ENCODE measurements at places on chromosomes 13 and 19.

DNA sequence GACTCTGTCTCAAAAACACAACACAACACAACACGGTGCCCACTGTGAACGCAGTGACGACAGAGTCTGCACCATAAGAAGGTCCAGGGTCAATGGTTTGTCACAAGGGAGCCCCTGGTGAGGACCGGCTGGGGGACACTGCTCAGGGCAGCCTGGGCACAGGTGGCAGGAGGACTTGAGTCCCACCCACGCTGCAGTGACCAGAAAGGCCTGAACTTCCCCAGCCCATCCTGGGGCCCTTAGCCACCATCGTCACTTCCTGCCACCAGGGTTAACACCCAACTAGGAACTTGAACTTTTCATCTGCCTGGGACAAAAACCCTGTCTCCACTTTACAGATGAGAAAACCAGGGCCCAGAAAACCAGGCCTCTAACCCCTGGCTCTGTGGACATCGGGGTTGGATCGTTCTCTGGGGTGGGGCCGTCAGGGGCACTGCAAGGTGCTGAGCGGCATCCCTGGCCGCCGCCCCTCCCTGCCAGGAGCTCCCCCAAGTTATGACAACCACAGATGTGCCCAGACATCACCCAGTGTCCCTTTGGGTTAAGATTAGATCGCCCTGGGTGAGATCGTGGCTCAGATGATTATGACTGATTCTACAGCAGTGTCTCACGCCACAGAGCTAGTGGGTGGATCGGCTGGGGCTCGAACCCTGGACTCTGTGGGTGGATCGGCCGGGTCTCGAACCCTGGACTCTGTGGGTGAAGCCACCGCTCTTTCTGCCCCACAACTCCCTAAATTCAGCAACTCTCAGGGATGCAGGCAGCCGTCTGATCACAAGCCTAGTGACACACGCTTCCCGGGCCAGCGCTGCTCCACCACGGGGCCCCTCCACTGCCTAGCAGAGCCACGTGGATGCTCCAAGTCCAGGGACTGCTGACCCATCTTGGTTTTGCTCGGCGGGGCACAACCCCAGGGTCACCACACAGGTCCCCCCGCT, 14.0 kb downstream of the MOB3A start:
- DNase-seq, result no peak

DNA sequence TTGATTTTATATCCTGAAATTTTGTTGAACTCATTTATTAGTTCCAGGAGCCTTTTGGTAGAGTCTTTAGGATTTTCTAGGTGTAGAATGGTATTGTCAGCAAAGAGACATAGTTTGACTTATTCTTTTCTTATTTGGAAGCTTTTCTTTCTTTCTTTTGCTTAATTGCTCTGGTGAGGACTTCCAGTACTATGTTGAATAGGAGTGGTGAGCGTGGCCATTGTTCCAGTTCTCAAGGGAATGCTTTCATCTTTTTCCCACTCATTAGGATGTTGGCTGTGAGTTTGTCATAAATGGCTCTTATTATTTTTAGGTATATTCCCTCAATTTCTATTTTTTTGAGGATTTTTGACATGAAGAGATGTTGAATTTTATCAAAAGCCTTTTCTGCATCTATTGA, 182.2 kb upstream of the SPRY2 start:
- no peak for DNase-seq

DNA sequence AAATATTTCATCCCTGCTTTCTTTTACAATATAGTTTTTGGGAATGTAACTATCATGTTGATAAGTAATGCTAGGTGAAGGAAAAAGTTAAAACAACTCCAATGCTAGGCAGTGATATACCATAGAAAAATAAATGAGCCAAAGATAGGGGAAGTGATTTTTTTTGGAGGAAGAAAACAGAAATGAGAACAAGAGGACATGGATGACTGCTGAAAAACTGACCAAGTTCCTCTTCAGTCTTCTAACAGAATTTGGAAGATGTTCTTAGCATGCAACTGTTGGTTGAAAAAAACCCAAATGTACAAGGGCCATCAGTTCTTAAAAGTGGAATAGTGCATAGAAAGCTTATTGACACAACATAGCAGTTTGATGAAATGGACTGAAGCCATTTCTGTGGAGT, 262.5 kb upstream of the STARD13 start:
- no peak for DNase-seq

DNA sequence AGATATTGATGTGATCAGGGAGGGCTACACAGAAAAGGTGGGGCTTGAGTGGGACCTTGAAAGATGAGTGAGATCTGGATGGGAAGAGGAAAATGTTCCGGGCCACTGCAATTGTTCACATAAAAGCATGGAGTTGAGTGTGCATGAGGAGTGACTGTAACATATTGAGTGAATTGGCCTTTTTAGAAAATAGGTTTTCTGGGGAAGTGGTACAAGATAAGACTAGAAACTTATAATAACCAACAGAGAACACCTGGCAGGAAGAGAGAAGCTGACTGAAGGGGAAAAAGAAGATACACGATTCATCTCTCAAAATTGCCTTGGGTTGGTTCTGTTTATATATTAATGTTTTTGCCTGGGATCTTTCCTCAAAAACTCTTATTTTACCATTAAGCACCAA, 32.2 kb downstream of the SLC10A2 start:
- DNase-seq, result no peak

GRCh38 chr19:33813391-33814101, 16.9 kb downstream of the KCTD15 start:
- DNase-seq, result no peak

GRCh38 chr19:30116530-30116929, 174.5 kb downstream of the URI1 start:
- no peak for DNase-seq

DNA sequence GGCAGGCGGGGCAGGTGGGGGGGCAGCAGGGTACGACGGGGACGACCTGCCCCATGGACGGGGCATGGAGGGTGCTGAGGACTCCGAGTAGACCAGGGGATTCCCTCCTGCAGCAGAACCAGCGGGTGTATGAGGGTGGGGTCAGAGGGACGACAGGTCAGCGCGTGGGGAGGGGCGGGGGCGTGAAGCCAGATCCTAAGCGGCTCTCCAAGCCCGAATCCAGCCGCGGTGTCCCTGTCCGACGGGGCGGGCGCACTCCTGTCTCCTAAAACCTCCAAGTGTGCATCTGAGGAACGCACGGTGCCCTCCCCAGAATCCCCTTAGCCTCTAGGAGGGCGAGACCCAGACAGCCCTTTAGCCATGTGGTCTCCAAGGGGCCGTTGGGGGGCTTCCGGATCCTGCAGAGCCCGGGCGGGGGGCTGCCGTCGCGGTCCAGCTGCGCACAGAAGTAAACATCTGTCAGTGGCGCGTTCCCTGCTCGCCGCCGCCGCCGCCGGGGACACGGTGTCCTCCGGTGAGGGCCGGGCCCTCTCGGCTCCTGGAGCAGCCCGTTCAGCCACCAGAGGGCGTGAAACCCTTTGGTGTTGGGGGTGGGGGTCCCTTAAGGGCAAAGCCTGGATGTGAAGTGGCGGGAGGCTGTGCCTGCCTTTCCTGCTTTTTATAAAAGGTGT, 730 bp downstream of the NRTN start:
- no peak for DNase-seq

DNA sequence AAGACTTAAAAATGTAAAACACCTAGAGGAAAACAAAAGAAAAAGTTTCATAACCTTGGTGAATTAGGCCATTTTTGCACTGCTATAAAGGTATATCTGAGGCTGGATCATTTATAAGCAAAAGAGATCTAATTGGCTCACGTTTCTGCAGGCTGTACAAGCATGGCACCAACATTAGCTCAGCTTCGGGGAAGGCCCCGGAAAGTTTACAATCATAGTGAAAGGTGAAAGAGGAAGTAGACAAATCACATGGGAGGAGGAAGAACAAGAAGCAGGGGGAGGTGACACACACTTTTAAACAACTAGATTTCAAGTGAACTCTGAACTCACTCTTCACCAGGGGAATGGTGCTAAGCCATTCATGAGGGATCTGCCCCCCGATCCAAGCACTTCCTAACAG, 1358.5 kb upstream of the PCDH9 start:
- no peak for DNase-seq

GRCh38 chr13:114225610-114226009, 9.1 kb upstream of the CDC16 start:
- no peak for DNase-seq

DNA sequence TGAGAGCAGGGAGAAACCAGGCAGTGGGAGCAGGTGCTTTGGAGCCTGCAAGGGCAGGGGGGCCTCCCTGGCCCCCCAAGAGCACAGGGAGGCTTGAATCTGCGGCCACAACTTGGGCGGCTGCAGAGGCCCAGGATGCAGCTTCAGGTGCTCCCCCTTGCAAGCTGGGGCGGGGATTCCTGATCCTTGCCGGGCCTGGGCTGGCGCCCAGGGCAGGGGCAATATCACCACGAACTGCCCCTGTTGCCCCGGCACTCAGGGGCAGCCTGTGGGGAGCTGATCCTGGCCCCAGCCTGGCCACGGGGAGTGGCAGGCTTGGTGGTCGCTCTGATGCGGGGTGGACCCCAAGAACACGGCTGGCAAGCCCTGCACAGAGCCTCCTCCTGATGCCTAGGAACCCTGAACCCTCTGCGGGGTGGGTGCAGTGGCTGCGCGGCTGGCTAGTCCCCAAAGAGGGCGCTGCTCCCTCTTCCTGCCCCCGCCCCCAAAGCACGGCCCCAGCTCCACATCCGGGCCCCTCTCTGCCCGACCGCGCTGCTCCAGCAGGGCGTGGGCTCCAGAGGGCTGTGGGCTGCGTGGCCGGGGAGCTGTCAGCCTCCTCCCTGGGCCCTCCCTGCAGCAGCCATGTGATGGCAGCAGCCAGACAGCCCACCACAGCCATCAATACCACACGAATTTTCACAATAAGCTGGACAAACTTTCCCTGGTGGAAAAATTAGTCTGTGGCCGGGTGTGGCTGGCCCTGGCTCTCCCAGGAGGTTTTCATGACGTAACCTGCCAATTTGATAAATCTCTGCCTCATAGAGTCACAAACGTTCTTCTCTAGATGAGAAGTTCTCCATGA, 21.0 kb downstream of the TNFSF9 start:
- DNase-seq, result no peak

GRCh38 chr13:59666504-59666903, 497.2 kb downstream of the DIAPH3 start:
- DNase-seq, result no peak

DNA sequence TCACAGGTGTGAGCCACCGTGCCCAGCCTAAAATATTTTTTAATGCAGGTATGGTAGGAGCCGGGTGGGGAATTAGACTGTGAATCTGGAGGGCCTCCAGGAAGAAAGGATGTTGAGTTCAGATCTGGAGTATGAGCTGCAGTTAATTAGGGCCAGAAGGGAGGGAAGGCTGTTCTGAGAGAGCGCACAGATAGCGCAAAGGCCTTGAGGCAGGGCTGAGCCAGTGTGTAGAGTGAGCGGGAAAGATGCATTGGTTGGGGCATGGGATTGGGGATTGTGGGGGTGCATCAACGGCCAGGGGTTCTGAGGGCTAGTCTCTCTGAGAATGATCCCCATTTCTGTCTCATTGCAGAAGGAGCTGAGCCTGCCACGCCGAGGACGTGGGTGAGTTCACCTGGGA, 9.7 kb downstream of the MAST3 start:
- no peak for DNase-seq

DNA sequence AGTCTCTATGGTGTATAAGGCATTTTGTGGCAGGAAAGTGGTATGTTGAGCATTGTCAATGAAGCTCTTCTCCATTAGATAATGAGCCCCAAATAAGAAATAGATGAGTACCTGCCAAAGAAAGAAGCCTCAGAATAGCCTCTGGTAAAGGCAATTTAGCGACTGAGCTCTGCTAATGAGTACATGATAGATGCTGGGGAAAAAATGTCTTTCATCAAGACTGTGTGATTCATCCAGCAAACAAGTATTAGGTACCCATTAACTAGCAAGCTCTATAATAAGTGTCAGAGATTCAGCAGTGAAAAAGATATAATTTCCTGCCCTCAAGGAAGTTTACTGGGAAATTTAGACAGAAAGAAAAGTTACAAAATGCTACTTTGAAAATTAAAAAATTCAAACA, 294.6 kb downstream of the ITGBL1 start:
- no peak for DNase-seq

GRCh38 chr19:5356428-5356827, 15.8 kb upstream of the PTPRS start:
- no peak for DNase-seq

DNA sequence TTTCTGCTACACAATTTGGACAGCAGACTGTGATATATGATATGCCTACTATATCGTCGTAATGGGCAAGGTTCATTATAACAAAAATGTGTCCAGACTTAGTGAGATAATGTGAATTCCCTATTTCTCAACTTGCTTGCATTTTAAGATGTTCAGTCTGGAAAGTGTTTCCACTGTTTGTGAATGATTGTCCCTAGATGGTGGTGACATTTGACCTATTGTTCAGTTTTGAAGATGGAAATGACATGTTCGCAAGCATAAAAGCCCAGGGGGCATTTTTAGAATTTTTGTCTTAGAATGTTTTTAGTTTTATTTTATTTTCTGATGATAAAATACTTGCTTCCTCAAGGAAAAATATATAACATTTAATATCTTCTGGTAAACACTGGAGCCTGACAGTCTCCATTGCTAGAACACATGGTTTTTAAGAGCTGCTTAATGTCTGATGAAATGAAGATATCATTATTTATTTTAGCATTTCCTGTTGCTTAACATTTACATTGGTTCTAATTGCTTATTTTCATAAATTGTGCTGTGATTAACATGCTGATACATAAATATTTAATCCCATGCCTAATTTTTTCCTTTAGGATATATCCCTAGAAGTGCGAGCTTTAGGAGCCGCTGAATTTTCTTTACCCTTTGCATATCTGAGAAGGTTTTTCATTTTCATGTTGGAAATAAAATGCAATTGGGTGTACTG, 27.1 kb downstream of the MBNL2 start:
- no peak for DNase-seq

DNA sequence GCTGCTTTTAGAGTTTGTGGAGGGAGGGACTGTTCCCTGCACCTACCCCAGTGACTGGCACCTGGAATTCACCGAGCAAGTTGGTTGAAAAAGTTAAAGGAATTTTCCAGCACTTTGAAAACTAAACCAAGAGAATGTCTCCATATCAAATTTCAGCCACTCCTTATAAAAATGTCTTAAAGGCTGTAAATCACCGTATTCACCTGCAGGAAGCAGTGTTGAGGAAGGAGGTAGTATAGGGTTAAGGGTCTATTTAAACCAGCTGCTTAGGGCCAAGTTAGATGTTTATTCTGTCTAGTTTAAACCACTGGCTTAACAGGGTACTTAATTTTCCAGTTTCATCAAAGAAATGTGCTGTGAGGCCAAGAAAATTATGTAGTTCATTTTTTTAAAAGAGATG, 3.8 kb upstream of the RAB20 start:
- no peak for DNase-seq

GRCh38 chr13:95480131-95480545, 72.4 kb upstream of the CLDN10 start:
- DNase-seq, result no peak

- DNase-seq, result no peak
Observed at GRCh38 chr13:25432691-25433090, 60.9 kb downstream of the ATP8A2 start.
